HepG2 (cell line): ENCODE measurements at places on chromosomes 16 and 17. TPM values are rescaled to one million over a fixed set of nuclear protein-coding genes. Genes with fewer than 3 reads are reported as not detected.

DNA sequence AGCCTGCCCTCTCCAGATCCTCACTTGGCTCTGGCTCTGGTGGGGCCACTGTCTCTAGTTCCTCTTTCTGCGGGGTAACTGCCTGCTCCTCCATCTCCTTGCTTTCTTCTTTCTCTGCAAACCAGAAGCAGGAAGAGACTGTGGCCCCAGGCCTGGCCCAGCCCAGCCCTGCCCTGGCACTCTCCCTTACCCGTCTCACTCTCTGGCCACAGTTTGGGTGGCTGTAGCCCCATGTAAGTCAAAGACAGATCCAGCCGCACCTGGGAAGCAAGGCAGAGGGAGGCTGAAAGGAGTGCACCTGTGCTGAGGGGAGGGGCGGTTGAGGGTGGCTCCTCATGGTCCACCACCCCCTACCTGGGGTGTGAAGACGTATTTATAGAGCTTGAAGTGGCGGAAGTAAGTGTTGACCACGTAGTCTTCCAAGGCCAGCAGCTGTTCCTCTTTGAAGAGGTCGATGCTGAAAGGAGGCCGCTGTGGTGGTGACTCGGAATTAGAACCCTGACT is 2.8 kb downstream of the CFAP119 start:
- no peak for DNase-seq
- H3K36me3 ChIP-seq = peaks cover 31% of the 10 kb centered on the region
- H3K4me3 ChIP-seq = no peak overlapping the region
- H3K27me3 ChIP-seq = no peaks in the 10 kb centered on the region
- H3K4me1 ChIP-seq = peaks cover 24% of the 10 kb centered on the region

DNA sequence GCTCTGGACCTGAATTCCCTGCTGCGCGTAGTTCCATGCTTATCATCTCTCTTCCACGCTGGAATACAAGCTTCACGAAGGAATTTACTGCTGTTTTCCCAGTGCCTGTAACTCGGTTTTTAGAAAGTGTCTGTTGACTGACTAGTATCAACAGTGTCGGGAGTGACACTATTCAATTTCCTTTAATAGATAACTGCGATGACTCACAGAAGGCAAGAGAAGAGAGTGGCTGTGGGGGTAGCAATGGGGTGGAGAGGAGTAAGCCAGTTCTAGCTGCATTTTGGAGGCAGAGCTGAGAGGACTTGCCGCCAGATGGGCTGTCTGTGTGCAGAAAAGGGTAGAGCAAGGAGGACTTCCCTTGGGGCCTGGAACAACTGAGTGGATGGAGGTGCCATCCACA is 25.2 kb downstream of the B4GALNT2 start:
- no peak overlapping the region for H3K4me3 ChIP-seq
- no peak overlapping the region for H3K27ac ChIP-seq
- no peak for DNase-seq
- peaks cover 2% of the 10 kb centered on the region; the same call in 1 of the 2 replicates for H3K27me3 ChIP-seq
- H3K36me3 ChIP-seq = no peaks in the 10 kb centered on the region

DNA sequence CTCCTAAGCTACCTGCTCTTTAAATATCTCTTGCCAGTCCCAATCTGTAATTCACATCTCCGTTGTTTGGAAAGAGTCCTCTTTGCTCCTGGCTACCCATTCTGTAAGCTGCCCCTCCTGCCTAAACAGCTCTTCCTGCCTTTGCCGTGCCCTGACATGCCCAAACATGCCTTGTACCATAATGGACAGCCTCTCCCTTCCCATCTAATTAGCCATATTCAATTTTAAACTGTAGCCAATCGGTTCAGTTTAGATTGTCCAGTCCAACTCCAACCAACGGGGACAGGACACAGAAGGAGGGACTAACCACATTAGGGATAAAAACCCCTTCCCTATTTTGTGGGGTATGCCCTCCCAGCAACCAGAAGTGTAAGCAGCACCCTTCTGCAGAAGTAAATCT is 30.6 kb upstream of the CLEC3A start:
- H3K27ac ChIP-seq = no peak overlapping the region
- no peaks in the 10 kb centered on the region for H3K27me3 ChIP-seq
- H3K36me3 ChIP-seq = no peaks in the 10 kb centered on the region
- no peaks in the 10 kb centered on the region for H3K4me1 ChIP-seq
- no peak for DNase-seq
- H3K4me3 ChIP-seq = no peak overlapping the region

DNA sequence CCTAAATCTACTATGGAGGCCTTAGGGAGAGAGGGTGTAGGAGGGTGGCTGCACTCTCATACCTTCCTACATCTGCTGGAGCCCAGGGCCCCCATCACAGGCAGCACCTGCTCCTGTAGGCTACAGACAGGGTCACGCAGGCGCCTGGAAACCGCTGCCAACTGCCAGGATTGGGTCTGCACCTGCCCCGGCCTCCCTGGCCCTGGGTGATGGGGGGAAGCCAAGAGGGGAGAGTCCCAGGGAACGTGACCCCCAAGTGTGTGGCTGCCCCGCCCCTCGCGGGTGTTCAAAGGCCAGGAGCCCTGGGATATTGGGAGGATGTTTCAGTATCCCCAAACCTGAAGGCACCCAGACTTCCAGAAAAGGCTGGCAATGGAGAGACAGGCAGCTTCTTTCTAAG is 5.6 kb upstream of the TEX19 start:
- no peak for DNase-seq
- no peak overlapping the region for H3K27ac ChIP-seq
- H3K27me3 ChIP-seq = no peaks in the 10 kb centered on the region

DNA sequence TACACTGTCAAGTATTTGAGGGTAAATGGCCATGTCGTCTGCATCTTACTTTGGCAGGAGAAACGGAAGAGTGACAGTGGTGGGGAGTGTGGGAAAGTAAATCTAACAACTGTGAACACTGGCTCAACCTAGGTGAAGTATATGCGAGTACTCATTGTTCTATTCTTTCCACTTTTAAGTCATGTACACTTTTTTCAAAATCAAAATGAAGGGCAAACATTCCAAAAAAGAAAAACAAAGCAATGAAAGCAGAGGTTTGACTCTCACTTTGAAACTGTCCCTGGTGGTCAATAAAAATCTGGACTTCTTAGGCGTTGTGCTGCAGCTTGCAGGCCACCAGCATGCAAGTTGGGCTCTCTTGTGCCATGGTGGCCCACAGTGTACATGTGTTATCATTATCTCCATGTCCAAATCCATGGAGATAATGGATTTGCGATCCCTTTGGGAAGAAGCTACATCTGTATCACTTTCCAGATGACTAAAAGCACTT is 32.7 kb downstream of the STAT5B start:
- no peaks in the 10 kb centered on the region for H3K27me3 ChIP-seq
- no peaks in the 10 kb centered on the region for H3K36me3 ChIP-seq
- H3K4me3 ChIP-seq = no peak overlapping the region
- H3K27ac ChIP-seq = no peak overlapping the region
- DNase-seq = peak; percentile 22
- peaks cover 50% of the 10 kb centered on the region for H3K4me1 ChIP-seq

GRCh38 chr17:48873209-48873608 is 19.4 kb upstream of the ATP5MC1 start:
- H3K27me3 ChIP-seq = no peaks in the 10 kb centered on the region
- H3K4me1 ChIP-seq = peaks cover 77% of the 10 kb centered on the region
- no peak overlapping the region for H3K4me3 ChIP-seq
- H3K36me3 ChIP-seq = no peaks in the 10 kb centered on the region
- DNase-seq = no peak

DNA sequence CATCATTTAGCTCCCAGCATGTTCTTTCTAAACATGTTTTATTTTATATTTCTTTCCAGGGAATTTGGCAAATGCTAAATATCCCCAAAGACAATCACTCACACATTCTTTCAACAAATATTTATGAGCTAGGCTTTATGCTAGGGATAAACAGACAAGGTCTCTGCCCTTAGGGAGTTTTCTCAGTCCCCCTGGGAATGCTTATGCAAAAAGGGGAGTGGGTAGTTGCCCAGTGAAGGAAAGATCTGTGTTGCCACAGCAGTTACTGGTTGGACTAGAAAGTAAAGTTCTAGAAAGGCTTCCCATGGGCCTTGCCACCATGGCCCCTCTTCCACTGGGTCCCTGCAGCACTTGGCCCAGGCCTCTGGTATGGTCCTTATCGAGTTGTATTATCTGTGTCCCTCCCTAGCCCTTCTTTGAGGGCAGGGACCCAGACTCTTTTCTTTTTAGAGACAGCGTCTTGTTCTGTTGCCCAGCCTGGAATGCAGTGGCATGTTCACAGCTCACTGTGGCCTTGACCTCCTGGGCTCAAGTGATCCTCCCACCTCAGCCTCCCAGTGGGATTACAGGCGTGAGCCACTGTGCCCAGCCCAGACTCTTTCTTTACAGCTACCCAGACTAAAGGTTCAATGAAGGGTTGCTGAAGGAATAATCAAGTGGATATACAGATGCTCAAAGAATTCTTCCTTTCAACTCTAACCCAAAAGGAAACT is 78.0 kb downstream of the YPEL2 start:
- no peak overlapping the region for H3K4me3 ChIP-seq
- no peak for DNase-seq
- no peak overlapping the region for H3K27ac ChIP-seq
- peaks cover 26% of the 10 kb centered on the region for H3K4me1 ChIP-seq
- H3K27me3 ChIP-seq = no peaks in the 10 kb centered on the region

GRCh38 chr16:23378921-23379320 is 74.1 kb downstream of the COG7 start:
- H3K27ac ChIP-seq = no peak overlapping the region
- H3K36me3 ChIP-seq = no peaks in the 10 kb centered on the region
- H3K27me3 ChIP-seq = peaks cover 3% of the 10 kb centered on the region; the same call in 1 of the 2 replicates
- DNase-seq = no peak
- H3K4me1 ChIP-seq = no peaks in the 10 kb centered on the region
- no peak overlapping the region for H3K4me3 ChIP-seq

DNA sequence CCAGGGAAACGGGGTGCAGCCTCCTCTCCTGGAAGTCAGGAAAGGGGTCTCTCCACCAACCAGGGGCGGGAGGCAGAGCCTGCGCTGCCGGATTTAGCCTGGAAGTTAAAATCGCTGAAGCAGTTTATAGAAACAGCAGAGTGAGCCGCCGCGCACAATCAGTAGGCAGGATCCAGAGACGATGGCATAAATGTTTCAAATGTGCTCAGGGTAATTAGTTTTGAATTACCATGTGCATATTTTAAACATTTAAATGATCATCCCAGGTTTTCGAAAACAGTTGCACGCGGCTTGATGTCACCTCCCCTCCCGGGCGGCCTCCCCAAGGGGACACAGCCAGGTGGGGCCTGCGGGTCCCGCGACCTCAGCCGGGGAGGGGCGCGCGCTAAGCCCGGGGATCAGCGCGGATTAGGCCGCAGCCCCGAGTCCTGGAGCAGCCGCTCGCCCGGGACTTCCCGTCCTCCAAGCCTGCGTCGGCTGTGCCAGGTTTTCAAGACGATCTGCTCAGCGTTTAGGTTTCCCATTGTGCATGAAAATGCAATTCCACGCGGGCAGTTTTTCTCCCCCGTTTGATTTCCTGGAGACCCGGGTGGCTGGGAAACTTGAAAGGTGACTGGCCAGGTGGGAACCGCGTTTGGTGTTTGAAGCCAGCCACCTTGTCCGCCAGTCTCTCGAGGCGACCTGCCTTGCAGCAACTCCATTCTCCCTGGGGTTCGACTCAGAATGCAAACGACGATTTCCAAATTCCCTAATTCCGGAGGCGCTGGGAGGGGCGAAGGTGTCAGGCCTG is 78.3 kb downstream of the RPA1 start:
- H3K27me3 ChIP-seq = peaks cover 40% of the 10 kb centered on the region
- peaks cover 44% of the 10 kb centered on the region for H3K4me1 ChIP-seq
- H3K4me3 ChIP-seq = no peak overlapping the region
- no peak overlapping the region for H3K27ac ChIP-seq
- no peak for DNase-seq

DNA sequence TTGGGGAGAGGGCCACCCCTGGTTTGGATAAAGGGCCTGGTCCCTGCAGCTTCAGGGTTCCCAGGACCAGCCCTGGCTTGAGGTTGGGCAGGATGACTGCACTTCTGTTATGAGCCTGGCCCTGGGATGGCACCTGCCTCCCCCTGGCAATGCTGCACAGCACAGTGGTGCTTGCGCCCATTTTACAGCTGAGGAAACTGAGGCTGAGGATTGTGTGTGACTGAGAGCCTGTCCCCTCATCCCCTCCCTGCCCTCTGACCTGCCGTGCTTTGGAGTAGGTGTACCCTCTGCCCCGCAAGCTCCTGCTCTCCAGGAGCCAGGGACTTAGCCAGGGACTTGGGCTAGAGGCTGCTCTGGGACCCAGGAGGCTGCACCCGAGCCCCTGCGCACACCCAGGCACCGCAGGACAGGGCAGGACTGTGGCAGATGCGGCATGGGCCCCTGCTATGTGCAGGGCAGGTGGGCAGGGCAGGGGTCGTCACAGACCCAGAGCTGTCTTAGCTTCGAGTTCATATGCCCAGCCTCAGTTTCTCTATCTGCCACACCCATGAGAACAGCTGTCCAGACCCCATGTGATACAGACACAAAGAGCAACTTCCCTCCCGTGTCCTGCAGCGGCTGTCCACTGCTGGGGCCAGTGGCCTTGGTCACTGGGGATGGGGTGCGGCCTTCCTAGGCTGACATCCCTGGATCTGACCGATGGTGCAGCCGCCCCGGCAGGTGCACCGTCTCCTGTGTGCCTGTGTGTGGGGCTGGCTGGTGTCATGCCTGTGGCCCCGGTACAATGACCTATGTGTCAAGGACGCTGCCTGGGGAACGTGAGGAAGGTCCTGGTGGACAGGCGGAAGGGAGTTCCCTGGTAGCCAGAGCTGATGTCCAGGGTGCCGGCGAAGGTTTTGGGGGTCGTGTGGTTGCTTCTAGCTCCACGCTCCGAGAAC is 36.6 kb downstream of the BAHCC1 start:
- H3K4me1 ChIP-seq = no peaks in the 10 kb centered on the region
- H3K27me3 ChIP-seq = no peaks in the 10 kb centered on the region

DNA sequence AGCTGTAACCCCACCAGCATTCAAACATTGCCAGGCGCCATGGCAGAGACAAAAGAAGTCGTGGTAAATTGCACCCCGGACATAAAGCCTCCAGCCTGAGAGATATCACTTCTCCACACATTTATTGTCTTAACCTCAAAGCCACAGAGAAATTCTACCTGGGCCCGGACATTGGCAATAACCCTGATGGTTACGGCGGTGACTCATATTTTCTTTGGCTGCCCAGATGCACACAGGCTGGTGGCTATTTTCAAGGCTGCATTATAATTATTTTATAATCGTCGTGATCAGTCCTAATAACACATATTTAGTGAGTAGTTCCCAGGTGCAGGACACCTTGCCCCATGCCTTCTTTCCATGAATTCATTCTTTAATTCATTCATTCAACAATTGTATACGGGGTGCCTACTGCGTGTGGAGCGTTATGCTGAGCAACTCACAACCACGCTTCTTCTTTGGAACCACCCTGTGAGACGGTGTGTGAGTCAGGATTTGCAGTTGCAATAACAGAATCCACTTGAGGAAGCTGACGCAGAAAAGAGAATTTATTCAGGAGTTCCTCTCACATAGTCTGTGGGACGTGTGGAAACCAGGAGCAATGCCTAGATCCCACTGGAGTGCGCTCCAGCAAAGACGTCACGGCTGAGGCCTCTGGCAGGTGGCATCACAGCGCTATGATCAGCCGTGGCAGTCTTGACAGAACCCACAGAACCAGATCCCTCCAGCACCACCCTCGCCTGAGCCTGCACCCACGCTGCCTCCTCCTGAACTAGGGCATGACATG is 245.7 kb downstream of the FOXL1 start:
- DNase-seq = no peak
- H3K4me1 ChIP-seq = no peaks in the 10 kb centered on the region
- H3K27ac ChIP-seq = no peak overlapping the region
- H3K36me3 ChIP-seq = no peaks in the 10 kb centered on the region

CSH2 gene
- total RNA-seq = not detected in 2 replicates

KRTAP2-2 gene
- total RNA-seq = not detected in 2 replicates

ITGAX gene
- total RNA-seq = not detected in 2 replicates

METTL26 gene
- total RNA-seq = 70.1 and 75.1 TPM in 2 replicates

WSCD1 gene
- total RNA-seq = 2.2 and 2.7 TPM in 2 replicates

C16orf92 gene
- total RNA-seq = not detected in 2 replicates

HS3ST3B1 gene
- 35.3 and 39.5 TPM in 2 replicates for total RNA-seq

NME1 gene
- 516 and 689 TPM in 2 replicates for total RNA-seq
